Activated T-cell treated with anti-CD3 and anti-CD28 coated beads for 48 hours (primary cell): ENCODE measurements at places on chromosomes 4 and X.

- no peak for DNase-seq
Measured at GRCh38 chr4:19883841-19884240, 367.9 kb upstream of the SLIT2 start.

GRCh38 chr4:128686032-128686465 lies 123.5 kb upstream of the JADE1 start:
- no peak for DNase-seq

DNA sequence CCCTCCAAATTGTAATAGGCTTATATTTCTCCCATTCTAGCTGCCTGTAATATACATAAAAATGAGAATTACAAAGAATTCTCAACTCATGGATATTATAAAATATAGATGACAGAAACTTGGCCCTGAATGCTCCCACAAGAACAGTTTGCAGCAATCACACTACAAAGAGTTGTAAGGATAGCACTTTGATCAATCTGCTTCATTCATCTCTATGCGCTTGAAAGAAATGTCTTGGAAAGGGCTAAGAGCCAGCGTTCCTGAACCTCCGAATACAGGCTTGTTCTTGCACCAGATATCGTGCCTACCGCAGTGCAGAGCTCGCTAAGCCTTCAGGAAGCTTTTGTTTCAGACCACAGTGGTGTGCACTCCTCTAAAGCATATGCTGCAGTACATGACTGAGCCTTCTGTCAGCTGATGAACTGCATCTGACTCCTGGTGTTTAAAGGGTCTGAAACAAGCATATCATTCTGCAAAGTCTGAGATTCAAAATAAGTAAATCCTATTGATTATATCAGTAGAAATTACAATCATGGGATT lies 417.6 kb upstream of the ZFP42 start:
- DNase-seq: no peak

GRCh38 chr4:17325098-17325497 lies 186.8 kb downstream of the QDPR start:
- no peak for DNase-seq

GRCh38 chr4:162170509-162170908 lies 6.7 kb upstream of the FSTL5 start:
- DNase-seq: no peak

- DNase-seq: no peak
Measured at GRCh38 chr4:109411964-109412363, 21.7 kb upstream of the SEC24B start.

DNA sequence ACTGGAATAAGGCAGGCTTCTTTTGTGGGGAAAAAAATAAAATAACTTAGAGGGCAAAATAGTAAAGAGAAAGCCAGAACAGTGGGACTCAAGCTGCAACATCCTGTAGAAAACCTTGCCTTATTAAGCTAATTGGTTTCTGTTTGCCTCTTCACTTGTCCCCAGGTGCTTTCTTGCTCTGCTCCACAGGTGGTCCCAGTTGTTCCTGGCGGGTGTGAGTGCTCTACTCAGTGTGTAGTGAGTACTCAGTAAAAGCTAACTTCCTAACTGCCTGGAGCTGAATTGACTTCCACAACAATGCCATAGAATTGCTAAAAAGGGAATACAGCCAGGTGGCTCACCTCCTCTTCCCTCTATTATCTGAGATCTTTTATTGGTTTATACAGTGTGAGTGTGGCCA lies 930.2 kb downstream of the C4orf33 start:
- DNase-seq: no peak

DNA sequence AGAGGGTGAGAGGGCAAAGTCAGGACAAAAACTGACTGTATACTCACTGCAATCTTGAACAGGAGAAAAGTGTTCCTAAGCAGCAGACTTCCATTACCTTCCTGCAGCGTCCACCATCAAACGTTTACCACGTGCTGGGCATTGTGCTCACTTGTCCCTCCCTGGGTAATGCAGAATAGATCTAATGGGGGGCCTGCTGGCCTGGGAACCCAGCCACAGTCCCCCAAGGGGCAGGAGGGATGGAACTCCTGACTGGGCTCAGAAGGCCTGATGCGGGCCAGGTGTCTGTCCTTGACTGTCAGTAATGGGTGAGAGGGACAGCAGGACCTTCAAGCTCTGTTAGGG lies 37.6 kb upstream of the FAM156A start:
- DNase-seq: no peak

DNA sequence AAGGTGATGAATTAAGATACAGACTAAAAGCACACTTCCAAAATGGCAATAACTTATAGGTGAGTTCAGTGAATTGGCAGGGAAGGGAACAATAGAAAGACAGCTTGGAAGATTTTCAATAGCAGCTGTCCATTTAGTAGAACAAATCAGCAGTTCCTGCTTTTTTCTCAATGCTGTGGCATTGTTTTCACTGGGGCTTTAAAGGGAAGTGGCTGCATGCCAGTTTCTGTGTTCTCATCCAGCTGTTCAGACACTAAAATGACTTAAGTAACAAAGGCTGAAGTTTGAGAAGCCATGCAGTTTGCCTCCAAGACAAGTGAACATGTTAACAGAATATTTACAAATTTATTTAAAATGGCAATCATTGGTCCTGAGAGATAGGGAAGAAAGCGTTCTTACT lies 291.9 kb downstream of the FAM47A start:
- DNase-seq: no peak

GRCh38 chrX:65532016-65532415 lies 2.6 kb downstream of the LAS1L start:
- DNase-seq: no peak

GRCh38 chr4:111362941-111363361 lies 740.1 kb upstream of the PITX2 start:
- no peak for DNase-seq

GRCh38 chrX:136528645-136529315 lies 3.2 kb upstream of the VGLL1 start:
- no peak for DNase-seq

GRCh38 chrX:45295259-45295986 lies 94.7 kb upstream of the DIPK2B start:
- DNase-seq: no peak

DNA sequence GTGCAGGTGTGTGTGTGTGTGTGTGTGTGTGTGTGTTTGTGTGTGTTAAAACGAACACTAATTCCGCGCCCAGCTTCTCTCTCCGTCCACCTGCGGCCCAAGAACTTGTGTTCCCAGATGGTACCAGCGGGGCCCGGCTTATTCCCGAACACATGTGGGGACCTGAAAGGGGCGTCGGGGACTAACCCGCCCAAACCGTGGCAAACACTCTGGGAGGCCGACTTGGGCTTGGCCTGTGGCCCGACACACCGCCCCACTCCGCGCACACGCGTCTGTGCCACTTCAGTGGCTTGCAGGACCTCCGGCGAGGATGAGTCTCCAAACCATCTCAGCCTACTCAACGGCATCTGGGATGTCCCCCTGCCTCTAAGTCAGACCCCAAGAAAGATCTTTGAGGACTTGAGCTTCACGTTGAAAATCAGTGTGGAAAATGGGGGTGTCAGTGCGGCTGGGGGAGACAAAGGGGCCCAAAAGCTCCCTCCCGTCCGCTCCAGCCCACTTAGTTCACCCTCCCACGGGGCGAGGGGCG lies 790 bp upstream of the HHIP start:
- DNase-seq: no peak

DNA sequence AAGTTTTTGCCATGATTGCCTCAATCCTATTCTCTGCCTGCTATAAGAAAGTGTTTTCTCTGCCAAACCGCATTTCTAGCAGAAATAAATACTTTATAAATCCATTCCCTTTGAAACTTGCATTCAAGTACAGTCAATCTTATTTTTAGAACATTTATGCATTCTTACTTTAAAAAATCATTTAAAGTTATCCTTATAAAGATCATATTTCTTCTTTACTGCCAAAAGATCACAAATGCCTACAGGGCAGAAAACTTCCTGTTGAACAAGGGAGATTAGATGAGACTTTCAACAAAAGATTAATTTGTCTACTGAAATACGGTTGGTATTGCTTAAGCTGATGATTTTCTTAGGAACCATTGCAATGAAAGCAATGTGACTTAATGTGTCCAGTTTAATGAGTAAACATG lies 207.2 kb upstream of the SLIT2 start:
- DNase-seq: no peak

DNA sequence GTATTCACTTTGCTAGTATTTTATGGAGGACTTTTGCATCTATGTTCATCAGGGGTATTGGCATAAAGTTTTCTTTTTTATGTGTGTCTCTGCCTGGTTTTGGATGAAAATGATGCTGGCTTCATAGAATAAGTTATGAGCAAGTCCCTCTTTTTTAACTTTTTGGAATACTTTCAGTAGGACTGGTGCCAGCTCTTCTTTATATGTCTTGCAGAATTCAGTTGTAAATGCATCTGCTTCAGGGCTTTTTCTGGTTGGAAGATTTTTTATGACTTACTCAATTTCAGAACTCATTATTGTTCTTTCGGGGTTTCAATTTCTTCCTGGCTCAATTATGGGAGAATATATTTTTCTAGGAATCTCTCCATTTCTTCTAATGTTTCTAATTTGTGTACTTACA lies 9.1 kb upstream of the CSN2 start:
- DNase-seq: no peak

DNA sequence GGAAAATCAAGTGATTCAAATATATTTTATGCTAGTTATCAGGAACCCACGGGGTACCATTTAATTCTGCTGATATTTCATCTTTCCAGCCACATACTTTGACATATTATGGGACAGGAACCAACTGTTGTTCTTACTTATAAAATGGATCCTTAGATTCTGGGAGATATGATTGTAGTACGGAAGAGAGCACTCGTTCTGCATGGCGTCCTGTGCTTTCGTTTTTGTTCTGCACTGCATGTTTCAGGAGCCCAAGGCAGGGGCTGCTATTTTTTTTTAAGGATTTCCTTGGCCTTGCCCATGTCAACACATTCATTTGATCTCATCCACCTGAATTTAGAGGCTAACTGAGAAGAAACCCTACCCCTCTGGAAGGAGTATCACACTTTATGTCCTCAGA lies 245.5 kb upstream of the TLL1 start:
- DNase-seq: no peak

DNA sequence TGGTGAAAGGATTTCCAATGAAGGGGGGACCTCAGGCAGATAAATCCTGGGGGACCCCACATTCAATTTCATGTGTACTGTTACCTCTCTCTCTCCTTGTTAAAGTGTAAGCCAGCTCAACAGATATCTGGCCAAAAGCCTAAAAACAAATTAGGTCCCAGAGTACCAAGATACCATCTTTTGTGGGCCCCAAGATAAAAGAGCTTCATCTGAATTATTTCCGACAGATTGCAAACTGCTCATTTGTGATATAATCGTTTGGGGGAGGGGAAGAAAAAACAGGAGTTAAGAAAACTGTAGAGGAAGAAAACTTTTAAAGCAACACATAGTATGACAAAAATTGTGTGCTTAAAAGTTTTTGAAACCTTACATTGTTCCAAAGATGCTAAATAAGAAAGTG lies 33.6 kb downstream of the GRIA3 start:
- no peak for DNase-seq

- no peak for DNase-seq
Measured at GRCh38 chr4:123284168-123284567, 112.4 kb upstream of the SPRY1 start.

DNA sequence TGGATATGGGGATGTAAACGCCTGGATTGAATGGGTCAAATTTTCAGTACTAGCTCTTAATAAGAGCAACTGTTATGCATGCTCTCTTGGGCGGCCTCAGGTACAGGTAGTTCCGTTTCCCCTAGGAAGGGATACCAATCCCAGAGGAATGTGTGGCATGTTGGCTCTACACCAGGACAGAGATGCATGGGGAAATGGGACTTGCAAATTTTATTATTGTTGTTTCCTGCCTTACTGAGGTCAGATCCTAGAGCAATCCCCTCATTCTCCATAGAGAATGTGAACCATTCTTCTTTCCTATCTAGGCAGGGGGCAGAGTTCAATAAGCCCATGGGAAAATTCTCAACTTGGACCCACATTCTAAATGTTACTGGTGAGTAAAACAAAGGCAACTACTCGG lies 361.8 kb upstream of the FGF16 start:
- no peak for DNase-seq

DNA sequence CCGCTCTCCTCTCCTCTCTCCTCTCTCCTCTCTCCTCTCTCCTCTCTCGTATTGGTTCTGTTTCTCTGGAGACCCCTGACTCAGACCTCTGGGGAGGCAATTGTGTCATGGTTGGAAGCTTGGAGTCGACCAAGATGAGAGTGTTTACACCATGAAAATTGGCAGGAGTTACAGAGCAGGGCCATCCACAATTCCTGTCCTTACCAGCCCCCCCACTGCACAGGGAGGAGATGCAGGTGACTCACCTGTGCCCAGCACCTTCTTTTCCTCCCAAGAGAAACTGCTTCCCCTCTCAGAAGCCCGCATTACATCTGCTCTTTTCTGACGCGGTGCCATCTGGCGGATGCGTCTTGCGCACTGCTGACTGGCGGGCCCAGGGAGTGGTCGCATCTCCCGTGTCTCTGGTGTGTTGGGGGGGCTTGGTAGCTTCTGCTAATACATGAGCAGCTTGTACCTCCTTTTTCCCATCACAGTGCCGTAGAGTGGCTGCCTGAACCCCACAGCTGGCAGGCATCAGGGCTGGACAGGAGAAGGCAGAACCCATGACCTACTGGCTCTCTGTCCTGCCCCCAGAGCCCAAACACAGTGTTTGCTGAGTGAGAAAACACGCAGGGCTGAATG lies 31.4 kb upstream of the GPR78 start:
- DNase-seq: no peak

DNA sequence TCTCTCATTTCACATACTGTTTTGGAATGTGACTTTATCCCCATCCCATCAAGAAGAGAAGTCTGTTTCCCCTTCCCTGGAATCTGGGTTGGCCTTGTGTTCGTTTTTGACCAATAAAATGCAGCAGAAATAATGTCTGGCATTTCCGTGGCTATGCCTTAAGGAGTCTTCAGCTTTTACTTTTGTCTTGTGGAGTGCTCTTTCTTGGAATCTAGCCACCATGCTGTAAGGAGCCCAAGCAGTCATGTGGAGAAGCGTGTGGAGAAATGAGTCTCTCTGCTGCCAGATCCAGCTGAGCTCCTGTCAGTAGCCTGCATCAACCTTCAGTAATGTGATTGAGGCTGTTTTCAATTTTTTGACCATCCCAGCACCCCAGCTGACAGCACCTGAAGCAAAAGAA lies 84.4 kb upstream of the ARMCX2 start:
- DNase-seq: no peak

GRCh38 chr4:15145709-15146108 lies 143.4 kb downstream of the CPEB2 start:
- DNase-seq: no peak

- DNase-seq: no peak
Measured at GRCh38 chr4:179585761-179586160, 2143.5 kb upstream of the AGA start.

DNA sequence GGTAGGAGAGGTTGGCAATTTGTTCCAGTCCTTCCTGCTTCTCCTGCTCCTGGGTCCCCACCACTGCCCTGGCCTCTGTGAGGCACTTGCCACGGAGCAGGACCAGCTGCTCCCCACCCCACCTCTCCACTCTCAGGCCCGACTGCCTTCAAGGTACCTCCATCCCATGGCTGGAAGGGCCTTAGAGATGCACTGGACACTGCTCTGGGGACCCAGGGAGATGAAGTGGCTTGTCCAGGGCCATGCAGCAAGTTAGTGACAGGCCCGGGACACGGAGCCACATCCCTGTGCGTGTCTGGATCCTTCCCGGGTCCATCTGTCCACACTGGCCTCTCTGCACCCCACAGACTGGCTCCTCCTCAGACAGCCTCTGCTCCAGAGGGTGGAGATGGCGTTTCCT lies 105.3 kb downstream of the CPZ start:
- DNase-seq: no peak
